Right atrium auricular region (tissue), 2 donors: ENCODE measurements at places on chromosomes 7 and 10.

DNA sequence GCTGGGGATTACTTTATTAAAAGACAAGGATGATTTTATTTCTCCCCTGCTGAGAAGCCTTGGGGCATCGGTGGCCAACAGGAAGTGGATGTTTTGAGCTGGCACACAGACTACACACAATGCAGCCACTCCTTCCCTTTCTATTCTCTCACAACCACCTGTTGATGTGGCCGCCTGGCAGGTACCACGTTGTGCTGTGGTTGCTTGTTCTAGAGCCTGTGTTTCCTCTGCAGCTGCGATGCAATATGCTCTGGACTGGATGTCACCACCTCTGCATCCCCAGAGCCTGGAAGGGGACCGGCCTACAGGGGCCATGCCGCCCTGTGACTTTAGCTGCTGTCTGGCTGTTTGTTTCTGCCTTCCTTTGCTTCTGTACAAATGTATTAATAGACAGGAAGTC, 195.7 kb upstream of the CELF2 start:
- DNase-seq, result no peak

GRCh38 chr10:103998805-103999204, 31.9 kb downstream of the SLK start:
- no peak for DNase-seq

- no peak for DNase-seq
These were observed 53.3 kb downstream of the AKAP9 start for GRCh38 chr7:91993976-91994375.

DNA sequence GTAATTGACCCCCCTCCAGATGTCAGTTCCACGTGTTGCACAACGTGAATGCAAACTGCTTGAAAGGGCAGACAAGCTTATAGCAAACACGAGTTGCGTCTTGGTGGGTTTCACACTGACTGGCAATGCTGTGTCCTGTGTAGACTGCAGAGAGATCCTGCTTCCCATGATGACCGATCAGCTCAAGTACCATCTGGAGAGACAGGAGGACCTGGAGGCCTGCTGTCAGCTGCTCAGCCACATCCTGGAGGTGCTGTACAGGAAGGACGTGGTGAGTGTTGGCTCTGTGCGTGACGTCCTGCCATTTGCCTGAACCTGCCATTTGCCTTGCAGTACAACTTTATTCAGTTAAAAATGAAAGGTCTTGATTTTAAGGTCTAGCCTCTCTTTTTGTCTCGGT, 71.1 kb downstream of the INSYN2A start:
- no peak for DNase-seq

DNA sequence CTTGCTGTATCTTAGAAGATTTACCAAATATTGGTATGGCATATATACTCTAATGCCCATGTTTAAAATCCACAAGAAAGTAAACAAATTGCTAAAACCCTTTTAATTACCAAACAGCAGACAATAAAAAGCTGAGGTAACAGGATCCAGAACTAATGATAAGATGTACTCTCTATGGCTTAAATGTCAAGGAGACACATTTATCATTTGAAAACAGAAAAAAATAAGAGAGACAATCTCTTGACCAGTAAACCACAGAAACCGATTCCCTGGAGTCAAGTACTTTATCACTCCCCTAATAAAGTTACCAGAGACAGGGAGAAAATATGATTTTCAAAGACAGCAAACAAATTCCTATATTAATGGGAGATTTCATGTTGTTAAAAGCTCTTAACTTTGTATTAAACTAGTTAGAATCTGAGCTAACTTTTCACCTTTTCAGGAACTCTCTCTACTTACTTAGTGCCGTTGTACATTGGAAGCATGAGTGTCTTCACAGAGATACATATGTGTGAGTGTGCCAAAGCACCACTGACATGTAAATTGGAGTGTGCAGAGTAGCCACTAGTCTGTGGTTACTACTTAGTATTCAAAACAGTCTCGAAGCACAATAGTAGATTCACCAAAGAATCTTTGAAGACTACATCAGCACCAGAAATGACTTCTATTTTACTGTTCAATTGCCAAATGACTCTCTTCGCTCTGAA, 44.2 kb downstream of the TSPAN12 start:
- DNase-seq, result no peak

DNA sequence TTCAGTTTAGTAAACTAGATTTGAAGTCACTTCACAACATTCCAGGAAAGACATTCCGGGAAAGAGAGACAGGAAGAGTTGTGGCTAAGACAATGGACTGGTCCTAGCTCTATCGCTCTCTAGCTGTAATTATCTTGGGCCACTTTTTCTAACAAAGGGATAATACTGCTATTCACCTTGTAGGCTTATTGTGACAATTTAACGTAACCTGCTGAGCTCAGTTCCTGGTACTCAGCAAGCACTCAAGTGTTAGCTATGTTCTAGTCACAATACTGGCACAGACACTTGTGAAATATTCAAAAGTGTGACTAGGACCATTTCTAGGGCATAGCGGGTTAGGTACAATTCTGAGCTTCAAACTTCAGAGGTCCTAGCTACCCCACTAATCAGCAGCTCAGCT, 12.0 kb upstream of the NRCAM start:
- no peak for DNase-seq

DNA sequence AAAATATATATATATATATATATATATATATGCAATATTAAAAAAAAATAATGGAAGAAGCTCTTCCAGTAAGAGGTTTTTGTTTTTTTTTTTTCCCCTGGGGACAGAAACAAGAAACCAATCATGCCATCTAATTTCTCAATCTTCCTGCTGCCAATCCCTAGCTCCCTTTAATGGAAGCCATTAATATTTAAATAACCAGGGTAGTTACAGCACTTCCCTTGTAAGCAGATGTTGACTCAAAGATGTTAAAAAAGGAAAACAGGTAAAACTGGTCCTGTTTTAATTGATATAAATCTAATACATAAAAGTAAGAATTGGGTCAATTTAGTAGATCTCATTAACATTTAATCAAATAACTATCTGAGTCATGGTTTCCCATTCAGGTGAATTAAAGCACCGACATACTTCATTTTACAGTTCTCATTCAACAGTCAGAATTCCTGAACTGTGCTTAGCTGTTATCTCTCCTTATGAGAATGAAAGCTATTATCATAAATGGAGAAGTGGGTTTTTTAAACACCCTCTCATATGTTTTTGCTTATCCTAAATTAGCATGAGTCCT, 22.6 kb downstream of the CPVL start:
- DNase-seq, result no peak

DNA sequence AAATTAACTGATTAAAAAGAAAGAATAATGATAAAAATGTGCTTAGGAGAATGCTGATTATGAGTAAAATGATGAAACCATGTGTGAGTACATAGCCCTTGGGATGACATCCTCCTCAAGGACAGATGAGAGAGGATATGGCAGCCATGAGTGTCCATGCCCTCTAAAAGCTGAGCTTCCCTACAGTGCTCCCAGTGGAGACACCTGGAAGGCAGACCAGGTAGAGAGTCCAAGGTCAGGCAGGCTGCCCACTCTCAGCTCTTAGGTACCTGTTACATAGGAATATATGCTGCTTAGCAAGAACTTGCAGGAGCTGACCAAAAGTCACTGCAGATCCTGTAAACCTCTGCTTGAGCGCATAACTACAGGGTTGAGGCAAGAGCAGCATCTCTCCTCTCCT, 169.7 kb upstream of the TMEM229A start:
- DNase-seq, result no peak

GRCh38 chr7:139713061-139713460, 64.7 kb downstream of the HIPK2 start:
- DNase-seq, result no peak

GRCh38 chr7:127486654-127487053, 94.1 kb upstream of the ZNF800 start:
- no peak for DNase-seq

DNA sequence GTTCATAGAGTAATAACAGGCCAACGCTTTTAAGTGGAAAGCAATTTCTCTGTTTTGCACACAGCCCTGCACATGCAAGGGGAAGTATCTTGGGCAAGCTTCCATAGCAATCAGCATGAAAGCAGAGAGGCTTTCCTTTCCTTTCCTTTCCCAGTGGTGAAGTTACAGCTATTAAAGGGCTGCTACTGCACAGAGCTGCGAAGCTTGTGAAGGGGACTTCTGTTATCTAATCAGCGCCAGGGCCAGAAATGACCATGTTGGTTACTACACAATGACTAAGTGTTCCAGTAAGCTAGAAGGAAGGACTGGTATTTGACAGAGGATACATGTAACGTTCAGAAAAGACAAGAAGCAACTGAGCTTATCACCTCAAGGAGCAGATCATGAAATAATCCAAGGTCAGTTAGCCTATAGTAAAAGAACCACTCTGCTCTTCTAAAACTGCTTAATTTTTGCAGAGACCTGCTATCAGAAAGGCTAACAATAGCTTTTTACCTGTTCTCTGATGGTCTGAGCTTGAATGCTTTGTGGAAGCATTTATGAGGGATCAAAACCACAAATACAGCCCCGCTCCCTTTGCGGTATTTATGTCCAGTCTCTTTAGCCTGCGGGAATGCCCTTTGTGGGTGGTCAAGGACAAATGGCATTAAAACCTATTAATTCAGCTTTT, 45.9 kb downstream of the SGMS1 start:
- no peak for DNase-seq
